ENCODE measurements at places on chromosomes 16 and 17.

DNA sequence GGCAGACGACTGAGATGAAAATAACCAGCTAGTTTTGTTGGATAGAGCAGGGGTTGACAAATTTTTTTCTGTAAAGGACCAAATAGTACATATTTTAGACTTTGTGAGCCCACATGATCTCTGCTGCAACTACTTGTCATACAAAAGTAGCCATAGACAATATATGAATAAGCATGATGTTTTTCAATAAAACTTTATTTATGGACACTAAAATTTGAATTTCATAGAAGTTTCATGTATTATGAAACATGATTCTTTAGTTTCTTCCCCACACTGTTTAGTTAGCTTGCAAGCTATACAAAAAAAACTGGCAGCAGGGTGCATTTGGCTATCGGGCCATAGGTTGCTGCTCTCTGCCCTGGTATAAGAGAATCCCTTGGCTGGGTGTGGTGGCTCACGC, 56.6 kb downstream of the LYRM1 start:
- DNase-seq = no peak

DNA sequence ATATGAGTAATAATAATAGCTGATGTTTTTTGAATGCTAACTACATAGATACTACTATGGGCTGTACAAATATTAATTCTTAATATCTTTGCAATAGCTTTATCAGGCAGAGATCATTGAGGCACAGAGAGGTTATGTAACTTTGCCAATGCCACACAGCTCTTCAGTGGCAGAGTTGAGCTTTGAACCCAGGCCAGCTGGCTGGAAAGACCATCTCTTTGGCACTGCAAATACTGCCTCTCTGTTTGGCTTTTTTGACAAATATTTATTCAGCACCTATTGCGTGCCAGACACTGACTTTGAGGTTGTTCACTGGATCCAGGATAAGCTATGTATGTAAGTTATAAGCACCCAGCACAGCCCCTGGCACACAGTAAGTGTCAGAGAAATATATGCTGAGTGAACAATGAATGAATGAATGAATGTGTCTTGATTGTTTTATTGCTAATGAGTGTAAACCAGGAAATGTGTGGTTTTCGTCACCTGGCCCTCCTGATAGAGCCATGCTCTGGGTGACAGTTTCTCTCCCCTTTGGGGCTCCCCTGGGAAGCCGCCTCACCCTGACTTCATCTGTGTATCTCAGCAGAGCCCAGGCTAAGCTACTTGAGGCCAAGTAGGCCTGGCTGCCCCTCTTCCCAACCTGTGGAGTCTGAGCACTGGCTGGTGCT, 2.5 kb downstream of the AQP8 start:
- DNase-seq = no peak

DNA sequence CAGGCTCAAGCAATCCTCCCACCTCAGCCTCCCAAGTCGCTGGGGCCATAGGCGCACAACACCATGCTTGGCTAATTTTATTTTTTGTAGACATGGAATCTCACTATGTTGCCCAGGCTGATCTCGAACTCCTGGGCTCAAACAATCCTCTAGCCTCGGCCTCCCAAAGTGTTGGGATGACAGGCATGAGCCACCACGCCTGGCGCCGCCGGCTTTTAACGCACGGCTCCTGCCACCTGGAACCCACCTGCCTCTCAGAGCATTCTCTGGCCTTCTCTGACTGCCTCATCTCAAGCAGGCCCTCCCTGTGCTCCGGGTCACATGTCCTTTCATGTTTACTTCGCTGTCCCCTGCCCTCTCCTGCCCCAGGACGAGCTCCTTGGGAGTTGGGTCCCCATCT, 10.3 kb downstream of the CASKIN1 start:
- no peak for DNase-seq

DNA sequence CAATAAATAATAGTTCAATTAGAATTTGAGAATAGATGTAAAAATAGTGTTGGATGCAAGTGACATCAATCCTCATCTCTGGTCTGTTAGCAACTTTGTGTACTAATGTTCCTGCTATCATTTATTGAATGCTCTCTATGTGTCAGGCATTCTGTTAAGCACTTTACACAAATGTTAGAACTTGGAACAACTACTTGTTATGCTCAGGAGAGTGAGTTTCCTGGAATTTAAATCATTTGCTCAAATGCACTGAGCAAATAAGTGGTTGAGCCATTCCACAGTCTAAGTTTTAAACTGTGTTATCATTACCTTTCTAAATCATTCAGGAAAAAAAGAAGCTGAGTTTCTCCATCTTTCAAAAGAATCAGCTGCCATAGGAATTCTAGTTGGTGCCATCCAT, 1327.3 kb upstream of the GOT2 start:
- no peak for DNase-seq

DNA sequence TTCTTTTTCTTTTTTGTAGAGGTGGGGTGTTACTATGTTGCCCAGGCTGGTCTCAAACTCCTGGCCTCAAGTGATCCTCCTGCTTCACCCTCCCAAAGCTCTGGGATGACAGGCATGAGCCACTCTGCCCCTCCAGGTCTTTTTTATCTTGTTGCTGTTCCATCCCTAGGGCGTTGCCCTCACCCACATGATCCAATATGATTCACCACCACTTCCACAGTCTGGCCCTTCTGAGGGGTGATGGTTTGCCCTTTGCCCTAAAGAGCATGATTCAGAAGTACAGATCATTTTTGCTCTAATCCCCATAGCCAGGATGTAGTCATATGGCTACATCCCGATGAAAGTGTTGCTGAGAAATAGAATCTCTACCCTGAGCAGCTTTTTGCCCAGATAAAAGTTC, 18.8 kb downstream of the STX4 start:
- DNase-seq = no peak

DNA sequence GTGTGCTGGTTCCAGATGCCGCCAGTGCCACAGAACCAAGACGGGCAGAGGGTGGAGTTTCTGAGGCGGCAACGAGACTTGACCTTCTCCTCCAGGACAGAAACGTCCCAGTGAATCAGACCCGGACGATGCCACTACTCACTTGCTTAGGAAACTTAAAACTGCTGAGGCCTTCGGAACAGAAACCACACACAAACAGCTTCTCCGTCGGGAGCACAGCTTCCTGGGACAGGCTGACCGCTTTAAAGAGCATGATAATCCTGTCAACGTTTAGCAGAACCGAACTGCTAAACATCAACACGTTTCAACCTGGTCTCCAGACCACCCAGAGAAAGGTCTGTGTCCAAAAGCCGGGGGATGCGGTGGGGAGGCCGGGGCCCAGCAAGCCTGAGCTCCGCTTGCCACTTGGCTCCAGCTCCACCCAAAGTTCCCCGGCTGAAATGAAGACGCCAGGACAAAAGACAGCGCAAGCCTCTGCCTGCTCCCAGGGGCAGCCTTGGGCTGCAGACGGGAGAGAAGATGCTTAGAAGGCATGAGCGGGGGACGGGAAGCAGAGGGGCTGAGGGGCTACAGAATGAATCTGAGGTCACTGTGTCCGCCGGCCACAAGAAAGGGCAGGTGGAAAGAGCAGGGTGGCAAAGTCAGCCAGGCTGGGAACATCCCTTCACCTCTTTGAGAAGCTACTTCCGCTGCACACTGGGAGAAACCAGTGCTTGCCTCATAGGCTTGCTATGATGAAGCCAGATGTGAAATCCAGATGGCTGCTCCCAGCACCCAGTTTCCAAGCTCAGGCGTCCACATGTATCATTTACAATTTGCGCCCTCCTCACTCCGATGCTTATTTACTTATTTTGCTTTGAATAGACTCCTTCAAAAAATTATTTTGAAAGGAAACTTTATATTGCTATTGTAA, 69.0 kb downstream of the MRM3 start:
- no peak for DNase-seq

DNA sequence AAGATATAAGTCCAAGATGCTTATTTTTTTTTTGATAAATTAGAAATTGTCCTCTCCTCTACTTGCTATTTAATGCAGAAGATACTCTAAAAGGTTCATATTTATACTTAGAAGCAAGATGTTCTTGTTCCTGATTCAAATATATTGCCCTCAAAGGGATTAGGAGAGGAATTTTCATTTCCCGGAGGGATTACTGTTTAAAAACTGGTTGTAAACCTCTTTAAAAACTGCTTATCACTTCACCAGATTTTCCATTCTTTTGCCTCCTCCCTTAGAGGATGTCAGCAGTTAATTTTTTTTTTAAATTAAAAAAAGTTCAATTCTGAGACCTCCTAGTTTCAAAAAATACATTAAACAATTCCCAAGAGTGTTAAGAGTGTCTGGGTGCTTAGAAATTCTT, 2.8 kb downstream of the TENT4B start:
- DNase-seq = no peak

DNA sequence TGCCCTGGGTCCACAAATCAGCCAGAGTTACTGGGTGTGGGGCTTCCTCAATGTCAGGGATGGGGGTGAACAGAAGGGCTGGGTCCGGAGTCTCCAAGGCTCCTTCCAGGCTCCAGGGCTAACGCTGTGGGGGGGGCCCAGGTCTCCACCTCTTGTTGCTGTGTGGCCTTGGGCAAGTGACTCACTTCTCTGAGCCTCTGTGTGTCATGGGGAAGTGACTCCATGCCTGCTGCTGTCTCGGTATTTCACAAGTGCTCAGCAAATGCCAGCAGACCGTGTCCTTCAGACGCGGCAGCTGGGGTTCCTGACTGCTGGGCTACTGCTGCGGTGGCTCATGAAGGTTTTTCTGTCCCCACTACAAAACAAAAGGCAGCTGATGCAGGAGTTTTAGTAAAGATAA, 26.6 kb downstream of the JPH3 start:
- no peak for DNase-seq

DNA sequence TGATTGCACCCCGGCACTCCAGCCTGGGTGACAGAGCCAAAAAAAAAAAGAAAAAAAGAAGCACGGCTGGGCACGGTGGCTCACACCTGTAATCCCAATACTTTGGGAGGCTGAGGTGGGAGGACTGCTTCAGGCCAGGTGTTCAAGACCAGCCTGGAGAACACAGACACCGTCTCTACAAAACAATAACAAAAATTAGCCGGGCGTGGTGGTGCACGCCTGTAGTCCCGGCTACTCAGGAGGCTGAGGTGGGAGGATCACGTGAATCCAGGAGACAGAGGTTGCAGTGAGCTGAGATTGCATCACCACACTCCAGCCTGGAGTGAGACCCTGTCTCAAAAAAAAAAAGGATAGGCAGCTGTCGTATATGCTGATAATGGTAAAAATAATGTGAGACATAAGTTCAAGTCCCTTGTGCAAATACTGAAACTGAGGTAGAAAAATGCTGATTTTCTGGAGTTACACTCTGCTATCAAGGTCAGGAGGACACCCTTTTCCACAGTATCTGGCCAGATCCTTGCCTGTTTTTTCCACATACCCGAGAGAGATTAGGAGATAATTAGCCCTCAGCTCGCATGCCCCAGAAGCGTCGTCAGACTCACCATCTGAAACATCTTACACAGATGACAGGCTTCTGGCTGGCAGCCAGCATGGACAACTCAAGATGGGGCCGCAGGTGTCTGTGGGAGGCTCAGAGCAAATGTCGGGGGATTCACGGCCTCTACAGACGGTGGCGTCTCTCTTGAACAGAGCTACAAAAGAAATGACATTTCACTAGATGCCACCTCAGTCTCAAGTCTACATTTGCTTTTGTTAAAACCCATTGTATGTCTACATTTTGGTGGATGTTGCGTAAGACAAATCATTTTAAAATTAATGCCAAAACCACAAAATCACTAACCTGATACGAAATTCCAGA, 36.8 kb downstream of the WDR45B start:
- DNase-seq = no peak

DNA sequence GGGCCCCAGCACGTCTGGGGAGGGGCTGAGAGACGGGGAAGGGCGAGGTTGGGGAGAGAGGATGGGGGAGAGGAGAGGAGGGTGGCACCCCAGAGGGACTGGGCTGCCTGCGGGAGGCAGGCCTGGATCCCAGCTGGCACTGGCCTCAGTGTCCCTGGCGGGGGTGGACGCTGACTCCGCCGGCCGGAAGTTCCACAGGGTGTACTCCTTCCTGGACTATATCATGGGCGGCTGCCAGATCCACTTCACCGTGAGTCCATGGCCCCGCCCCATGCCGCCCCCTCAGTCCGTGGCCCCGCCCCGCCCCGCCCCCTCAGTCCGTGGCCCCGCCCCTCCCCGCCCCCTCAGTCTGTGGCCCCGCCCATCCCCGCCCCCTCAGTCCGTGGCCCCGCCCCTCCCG, 11.3 kb downstream of the CPNE7 start:
- DNase-seq = no peak

GRCh38 chr16:87834668-87835473, 34.4 kb downstream of the SLC7A5 start:
- peak; percentile 5 for DNase-seq

- no peak for DNase-seq
Observed at GRCh38 chr17:78791840-78792709, 10.0 kb upstream of the CYTH1 start.

- peak; percentile 28 for DNase-seq
Observed at GRCh38 chr16:69131167-69131838, 1.1 kb downstream of the CHTF8 start.

- no peak for DNase-seq
Observed at GRCh38 chr17:59424331-59424730, 92.9 kb downstream of the YPEL2 start.

- DNase-seq = no peak
Observed at GRCh38 chr16:55949518-55949917, 74.3 kb upstream of the CES5A start.

DNA sequence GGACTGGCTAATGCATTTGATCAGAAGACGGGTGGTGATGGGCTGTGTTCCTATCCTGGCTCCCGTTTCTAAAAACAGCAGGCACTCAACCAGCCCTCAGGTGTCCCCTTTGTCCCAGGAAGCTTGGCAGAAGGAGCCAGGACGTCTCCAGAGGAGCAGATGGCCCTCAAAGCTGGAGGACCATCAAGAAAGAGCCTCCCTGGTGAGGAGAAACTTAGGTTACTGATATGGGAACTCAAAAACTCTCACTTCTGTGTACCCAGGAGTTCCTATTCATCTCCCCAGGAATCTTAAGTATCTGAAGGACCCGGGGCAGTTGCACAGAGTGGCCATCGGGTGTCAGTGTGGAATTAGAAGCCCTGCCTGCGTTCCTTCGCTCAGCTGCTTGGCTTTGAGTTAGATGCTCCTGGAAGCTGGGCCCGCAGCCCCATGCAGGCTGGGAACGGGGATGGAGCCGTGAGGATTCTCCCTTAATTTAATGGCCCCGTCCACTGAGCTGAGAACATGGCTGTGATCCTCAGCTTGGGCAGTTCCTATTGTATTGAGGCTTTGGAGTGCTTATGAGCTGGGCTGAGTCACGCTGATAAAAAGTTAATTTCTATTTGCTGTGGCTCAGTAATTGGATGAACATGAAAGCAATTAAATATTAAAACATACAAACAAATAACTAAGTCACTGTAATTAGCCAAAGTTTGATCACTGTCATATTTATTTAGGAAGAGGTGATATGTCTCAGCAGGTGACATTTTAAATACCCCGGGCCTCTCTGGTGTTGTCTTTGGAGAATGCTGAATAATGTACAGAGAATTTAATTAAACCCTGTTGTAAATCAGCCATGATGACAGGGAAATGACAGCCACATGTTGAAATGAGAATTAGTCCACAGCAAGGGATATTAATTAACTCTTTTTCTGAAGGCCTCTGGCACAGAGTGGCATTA, 402.1 kb downstream of the SEC14L1 start:
- DNase-seq = peak; percentile 72

DNA sequence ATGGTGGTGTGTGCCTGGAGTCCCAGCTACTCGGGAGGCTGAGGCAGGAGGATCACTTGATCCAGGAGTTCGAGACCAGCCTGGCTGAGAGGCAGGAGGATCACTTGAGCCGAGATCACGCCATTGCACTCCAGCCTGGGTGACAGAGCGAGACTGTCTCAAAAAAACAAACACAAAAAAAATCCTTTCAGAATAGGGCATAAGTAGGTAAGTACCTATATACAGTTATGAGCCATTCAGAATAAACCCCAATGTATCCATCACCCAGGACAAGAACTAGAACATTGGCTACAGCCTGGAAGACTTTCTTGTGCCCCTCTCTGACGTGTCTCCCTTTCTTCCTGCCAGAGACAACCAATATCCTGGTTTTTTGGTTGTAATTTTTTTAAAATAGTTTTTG, 54.3 kb downstream of the CYB5B start:
- no peak for DNase-seq
